ENCODE measurements at places on chromosomes 2 and 18.
A peak's percentile ranks its signal among the peaks of the same experiment; 100 is the strongest.

GRCh38 chr2:223048519-223048918, 3.5 kb upstream of the KCNE4 start:
- no peak for DNase-seq

DNA sequence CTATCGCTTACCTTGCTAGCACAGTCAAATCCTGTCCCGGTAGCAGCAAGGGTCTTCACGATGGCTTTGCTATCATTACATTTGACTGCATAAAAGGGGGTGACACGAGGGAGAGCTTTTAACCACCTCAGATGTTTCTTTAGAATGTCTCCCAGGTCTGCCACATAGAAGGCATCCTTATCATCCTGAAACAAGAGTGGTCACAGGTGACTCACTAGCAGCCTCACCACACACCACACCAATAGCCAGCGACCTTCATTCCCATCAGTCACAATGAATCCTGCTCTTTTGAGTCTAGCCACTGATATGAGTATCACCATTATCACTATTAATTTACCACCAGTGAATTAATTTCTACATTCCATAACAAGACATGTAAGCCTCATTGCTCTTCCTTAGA, 3.7 kb downstream of the ODC1 start:
- peak; percentile 88 for DNase-seq

DNA sequence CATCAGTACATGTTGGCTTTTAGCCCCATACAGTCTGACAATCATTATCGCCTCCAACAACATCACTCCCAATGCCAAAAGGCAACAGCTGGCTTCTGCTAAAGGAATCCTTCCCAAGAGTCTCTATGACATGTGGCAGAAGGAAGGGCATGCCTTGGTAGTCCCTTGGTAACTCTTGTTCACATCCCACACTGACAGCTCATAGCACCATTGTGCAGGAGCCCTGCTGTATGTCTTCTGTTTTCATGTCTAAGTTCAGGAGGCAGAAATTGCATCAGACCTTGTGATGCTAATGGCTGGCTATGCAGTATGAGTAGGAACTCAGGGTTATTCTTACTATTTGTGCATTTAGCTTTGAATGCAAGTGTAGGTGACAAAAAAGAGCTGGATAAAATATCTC, 392.1 kb downstream of the PTH2R start:
- DNase-seq = no peak

DNA sequence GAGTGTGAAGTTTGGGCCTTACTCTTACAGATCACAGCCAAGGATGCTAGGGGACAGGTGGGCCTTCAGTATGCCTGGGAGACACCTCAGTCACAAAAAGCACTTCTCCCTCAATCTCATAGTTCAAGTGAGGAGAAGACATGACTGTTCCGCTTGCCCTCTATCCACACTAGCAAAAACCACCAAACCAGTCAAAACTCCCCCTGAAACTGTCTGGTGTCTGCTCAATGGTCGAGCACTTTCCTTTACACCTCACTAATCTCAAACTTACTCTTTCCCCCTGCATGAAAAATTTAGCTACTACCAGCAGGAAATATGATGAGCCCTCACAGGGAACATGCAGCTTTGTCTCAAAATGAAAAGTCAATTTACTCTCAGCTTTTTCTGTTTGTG, 232.2 kb downstream of the TRIB2 start:
- DNase-seq = peak; percentile 78

DNA sequence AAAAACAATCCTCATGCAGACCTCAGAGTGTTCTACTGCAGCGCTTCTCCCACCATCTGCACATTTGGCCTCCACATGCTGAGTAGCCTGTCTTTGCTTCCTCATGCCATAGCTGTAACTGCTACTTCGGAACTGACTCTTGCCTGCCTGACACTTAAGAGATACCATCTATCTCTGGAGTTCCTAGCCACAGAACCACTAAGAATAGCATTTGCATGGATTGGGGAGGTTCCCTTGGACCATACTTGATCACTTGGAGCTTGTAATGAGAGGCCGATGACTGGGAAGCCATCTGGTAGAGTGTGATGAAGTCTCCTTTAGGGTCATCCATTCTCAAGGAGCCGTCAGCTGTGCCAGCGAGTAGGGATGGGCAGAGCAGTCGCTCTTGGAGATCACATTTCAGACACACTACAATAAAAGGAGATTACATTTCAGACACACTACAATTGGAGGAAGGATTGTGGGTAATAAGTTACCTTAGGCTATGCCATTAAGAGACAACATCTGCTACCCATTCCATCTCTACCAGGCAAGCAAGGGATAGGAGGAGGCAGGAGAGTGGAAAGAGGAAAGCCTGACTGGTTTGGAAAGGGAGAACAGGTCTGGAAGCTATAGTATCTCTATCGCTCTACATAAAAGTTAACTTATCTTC, 21.8 kb downstream of the DOK1 start:
- no peak for DNase-seq

DNA sequence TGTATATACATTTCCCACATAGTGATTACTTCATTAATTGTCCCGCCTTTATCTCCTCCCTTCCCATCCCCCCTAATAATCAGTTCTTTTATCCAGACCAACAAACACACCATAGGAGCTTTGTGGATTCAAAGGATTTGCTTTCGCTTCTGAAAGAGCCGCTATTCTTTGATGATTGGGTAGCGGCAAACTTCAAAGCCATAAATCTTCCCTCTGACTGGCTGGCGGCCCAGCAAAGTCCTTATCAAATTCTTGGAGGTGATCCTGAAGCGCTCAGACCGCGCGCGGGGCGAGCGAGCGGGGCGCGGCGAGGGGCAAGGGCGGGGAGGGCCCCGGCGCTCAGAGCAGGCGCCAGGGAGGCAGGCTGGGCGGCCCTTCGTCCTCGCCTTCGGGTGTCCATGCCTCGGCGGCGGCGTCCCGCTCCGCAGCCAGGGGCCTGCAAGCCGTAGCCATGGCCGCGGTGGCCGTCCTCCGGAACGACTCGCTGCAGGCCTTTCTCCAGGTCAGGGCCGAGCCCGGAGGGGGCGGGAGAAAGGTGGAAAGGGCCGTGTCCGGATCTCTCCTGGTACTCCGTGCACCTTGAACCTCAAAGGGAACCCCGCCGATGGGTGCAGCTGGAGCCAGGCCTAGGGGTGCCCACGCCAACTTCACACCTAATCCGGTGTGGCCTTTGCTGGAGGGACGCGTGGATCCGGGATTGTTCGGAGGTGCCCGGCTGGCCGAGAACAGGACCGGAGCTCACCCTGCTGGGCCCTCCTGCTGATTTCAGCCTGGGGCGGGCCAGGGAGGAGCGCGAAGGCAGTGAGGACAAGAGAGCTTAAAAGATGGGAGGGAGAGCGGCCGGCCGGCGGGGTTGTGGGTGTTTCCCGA, at the start of gene SP5:
Gene SP5, plus strand, starts transcription at position 276 of the 870 bp plus-strand sequence. Its CDS starts 176 bp downstream, at position 452.
- peak; percentile 25 for DNase-seq

- DNase-seq = no peak
Measured at GRCh38 chr2:74551942-74552913, 1.5 kb downstream of the LOXL3 start.

DNA sequence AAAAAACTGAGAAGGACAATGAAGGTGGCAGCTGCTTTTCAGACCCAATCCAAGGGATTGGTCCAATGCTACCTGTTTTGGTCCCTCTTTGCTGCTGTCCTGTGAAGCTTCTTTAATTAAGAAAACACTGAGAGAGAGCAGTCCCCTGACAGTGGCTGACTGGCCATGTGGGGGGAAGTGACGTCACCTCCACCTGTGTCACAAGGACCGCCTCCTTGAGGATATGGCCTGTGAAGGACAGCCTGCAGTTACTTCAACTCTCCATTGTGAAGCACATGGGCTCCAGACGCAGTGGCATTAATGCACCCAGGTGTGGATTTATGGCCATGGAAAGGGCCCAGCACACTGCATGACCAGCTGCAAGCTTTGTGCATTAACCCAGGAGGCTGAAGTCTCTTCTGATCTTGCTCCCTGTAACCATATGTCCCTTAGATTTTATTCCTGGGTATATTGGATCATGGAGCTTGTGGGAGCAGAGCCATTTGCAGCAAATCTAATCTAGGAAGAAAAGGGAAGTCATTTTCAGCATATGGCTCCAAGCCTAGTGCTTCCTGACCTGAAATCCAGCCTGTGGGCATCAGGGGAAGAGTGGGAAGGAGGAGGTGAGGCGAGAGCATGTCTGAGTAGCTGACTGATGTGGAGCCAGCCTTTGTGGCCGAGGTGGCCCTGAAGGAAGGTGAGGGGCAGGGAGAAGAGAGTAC, 32.2 kb downstream of the KIF5C start:
- DNase-seq = no peak

- DNase-seq = no peak
Measured at GRCh38 chr2:55843096-55843993, 80.2 kb downstream of the EFEMP1 start.

- DNase-seq = no peak
Measured at GRCh38 chr2:17540093-17540812, at the start of gene VSNL1. TSS of gene VSNL1 (plus strand) at chr2:17540696. CDS start at chr2:17592075, 51,379 bp downstream.

- no peak for DNase-seq
Measured at GRCh38 chr2:105073591-105073990, 35.7 kb downstream of the MRPS9 start.

- no peak for DNase-seq
Measured at GRCh38 chr18:76425146-76426131, 69.6 kb downstream of the ZNF516 start.
